Cardiac muscle cell (in vitro differentiated cells and primary cell): ENCODE measurements at places on chromosomes 2 and 18. TPM values are rescaled to one million over a fixed set of nuclear protein-coding genes. Genes with fewer than 3 reads are reported as not detected.
A peak's percentile ranks its signal among the peaks of the same experiment; 100 is the strongest.

WNT6 gene
- not detected in 2 replicates for total RNA-seq

- H3K4me3 ChIP-seq = no peak overlapping the region
- no peaks in the 10 kb centered on the region for H3K27me3 ChIP-seq
- peak overlapping the region; percentile 34 for H3K27ac ChIP-seq
- H3K36me3 ChIP-seq = no peaks in the 10 kb centered on the region
- H3K4me1 ChIP-seq = peaks cover 8% of the 10 kb centered on the region
These were observed 39.8 kb upstream of the TBC1D8 start for GRCh38 chr2:101190747-101191516.

- H3K27me3 ChIP-seq = no peaks in the 10 kb centered on the region
- H3K36me3 ChIP-seq = no peaks in the 10 kb centered on the region
These were observed 72.8 kb upstream of the TTC39C start for GRCh38 chr18:23941791-23942190.

DNA sequence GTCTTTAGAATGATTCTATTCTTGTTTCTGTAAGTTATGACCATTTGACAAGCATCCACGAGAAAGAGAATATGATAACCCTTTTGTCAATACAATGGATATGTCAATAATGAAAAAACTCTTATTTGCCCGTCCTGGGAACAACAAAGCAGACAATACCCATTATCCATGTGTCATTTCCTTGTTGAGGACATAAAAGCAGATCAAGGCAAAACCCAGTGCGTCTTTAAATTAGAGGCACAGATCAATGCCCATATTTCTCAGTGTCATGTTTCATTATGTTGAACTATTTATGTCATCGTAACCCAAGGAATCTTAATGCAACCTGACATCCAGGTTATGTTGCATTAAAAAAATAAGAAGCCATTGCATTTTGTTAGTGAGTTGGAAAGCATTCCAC lies 365.0 kb upstream of the CELF4 start:
- no peaks in the 10 kb centered on the region for H3K27me3 ChIP-seq
- DNase-seq = no peak
- no peak overlapping the region for H3K4me3 ChIP-seq
- H3K36me3 ChIP-seq = no peaks in the 10 kb centered on the region

- no peaks in the 10 kb centered on the region for H3K4me1 ChIP-seq
- no peak overlapping the region for H3K27ac ChIP-seq
- no peaks in the 10 kb centered on the region for H3K27me3 ChIP-seq
These were observed 206.6 kb downstream of the HAUS1 start for GRCh38 chr18:46310675-46311345.

DNA sequence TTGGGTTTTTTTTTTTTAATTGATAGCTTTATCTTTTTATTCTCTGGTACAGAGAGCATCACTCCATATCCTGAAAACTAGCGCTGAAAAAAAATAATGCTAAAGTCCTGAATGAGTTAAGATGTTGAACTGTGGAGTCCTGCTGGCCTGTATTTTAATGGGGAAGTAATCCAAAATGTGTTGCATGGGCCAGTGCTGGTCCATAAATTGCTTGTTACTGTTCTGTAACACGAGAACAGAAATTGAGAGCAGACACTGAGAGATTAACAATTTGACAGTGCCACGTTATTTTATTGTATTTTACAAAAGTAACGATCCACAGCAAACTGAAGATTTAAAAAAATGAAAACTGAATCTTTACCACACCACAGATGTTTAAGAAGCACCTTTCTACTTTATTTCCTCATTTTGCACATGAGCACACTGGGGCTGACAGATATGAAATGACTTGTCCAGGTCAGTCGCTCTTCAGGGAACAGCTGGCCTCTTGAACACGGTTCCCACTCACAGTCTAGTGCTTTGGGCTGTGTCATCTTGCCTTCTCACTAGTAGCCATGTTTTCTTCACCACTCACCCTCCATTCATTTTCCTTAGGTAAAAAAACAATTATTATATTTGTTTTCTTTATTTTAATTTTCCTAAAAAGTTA lies 35.3 kb downstream of the ZCCHC2 start:
- no peaks in the 10 kb centered on the region for H3K27me3 ChIP-seq
- no peak overlapping the region for H3K27ac ChIP-seq
- H3K36me3 ChIP-seq = peaks cover 41% of the 10 kb centered on the region

GRCh38 chr18:6920099-6920955 lies 190.8 kb downstream of the ARHGAP28 start:
- H3K27ac ChIP-seq = no peak overlapping the region
- H3K36me3 ChIP-seq = no peaks in the 10 kb centered on the region
- peak; percentile 82 for DNase-seq
- H3K27me3 ChIP-seq = no peaks in the 10 kb centered on the region
- H3K4me3 ChIP-seq = no peak overlapping the region

MYO5B gene
- total RNA-seq = 6.4 and 16.7 TPM in 2 replicates
